Activated CD4-positive, alpha-beta T cell treated with anti-CD3 and anti-CD28 coated beads, Interleukin-2, amount 50 U/mL, for 48 hours (primary cell): ENCODE measurements at places on chromosomes 1 and 21.

- no peak for DNase-seq
Observed at GRCh38 chr1:202858331-202858730, 30.6 kb downstream of the RABIF start.

DNA sequence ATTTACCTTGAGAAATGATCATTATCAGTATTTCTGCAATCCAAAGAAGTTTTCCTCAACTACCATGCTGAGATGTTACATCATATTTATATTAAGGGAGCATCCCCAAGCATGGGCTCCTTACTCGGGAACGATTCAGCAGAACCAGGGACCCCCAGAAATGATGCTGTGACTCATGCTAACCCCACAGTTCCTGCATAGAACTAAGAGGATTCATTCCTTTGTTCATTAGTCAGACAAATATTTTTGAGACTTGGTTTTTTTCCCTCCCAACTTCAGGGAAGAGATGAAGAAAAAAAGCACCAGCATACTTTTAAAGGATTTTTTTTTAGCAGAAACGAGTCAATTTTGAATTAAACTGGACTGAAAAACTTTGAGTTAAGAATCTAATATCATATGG, 49.2 kb upstream of the COL24A1 start:
- no peak for DNase-seq

DNA sequence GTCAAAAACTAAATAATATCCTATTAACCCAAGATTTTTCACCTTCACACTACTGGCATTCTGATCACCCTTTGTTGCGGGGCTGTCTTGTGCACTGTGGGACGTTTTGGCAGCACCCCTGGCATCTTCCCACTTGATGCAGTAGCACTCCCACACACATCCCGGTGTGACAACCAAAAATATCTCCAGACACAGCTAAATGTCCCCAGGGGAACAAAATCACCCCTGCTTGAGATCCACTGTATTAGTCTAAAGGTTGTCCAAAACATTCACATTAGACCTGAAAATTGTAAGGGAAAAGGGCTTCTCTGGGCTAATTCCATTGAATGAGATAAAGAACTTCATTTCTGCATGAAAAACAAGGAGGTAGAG, 37.8 kb downstream of the PLEKHO1 start:
- DNase-seq, result no peak

- DNase-seq, result no peak
Observed at GRCh38 chr1:63987628-63988024, 213.8 kb downstream of the ROR1 start.

DNA sequence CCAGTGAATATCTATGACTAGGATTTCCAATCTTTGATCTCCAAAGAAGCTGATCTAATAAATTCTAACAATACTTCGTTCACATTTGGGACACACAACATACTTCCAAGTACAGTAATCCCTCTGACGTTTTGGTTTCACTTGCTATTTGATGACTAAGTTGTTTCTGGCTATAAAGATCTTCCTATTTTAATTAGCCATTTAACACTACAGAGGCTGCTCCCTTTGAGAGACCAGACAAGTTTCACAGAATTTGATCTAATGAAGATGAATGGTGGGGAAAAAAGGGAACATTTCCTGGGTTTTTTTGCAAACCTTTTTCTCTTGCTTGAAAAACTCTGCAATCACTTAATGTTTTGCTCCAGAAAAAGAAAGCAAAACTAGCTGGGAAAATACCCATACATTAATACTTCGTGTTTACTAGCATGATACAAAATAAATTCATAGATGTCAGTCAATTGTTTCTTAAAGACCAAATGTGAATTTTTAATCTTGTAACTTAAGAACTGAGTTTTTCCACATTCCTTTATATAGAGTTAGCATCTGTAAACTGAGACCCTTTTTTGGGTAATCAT, 28.0 kb upstream of the GLIS1 start:
- no peak for DNase-seq
